ENCODE measurements at places on chromosomes 5 and 9.
A peak's percentile ranks its signal among the peaks of the same experiment; 100 is the strongest.

DNA sequence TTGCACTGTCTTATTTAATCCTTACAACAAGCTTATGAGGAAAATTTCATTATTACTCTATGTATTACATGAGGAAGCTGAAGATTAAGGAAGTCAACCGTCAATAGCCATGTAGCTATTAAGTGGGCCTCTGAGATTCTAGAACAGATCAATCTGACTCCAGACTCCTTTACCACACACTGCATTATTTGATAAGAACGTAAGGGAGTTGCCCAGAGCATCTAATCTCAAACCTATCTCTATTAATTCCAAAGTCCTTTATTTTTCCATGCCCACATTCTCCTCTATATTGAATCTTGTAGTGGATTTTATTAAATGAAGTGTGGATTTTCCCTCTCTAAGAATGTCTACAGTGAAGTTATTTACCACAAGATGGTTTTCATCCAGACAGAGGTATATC is 118.2 kb upstream of the MTAP start:
- DNase-seq = no peak

GRCh38 chr9:120960001-120960400 is 33.4 kb upstream of the TRAF1 start:
- DNase-seq = no peak

- DNase-seq = peak; percentile 4
Measured at GRCh38 chr9:74006935-74007334, 490.2 kb upstream of the RORB start.

GRCh38 chr5:164181604-164182003 is 676.2 kb downstream of the MAT2B start:
- DNase-seq = no peak

DNA sequence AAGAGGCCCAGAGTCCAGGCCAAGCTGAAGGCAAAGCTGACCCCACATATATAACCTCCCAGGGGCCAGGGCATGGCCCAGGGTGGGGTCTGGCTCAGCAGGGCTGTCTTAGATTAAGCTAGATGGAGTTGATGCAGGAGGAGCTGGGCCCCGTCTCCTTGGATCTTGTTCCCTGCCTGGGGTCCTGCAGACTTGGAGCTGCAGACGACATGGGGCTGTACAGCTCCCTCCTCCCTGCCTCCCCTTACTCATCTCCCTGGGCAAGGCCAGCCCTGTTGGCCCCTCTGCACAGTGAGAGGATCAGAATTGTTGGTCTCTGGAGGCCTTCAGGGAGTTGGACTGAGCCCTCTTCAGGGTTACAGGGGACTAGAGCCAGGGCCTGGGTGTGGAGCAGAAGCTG is 134.9 kb downstream of the RGS3 start:
- no peak for DNase-seq

DNA sequence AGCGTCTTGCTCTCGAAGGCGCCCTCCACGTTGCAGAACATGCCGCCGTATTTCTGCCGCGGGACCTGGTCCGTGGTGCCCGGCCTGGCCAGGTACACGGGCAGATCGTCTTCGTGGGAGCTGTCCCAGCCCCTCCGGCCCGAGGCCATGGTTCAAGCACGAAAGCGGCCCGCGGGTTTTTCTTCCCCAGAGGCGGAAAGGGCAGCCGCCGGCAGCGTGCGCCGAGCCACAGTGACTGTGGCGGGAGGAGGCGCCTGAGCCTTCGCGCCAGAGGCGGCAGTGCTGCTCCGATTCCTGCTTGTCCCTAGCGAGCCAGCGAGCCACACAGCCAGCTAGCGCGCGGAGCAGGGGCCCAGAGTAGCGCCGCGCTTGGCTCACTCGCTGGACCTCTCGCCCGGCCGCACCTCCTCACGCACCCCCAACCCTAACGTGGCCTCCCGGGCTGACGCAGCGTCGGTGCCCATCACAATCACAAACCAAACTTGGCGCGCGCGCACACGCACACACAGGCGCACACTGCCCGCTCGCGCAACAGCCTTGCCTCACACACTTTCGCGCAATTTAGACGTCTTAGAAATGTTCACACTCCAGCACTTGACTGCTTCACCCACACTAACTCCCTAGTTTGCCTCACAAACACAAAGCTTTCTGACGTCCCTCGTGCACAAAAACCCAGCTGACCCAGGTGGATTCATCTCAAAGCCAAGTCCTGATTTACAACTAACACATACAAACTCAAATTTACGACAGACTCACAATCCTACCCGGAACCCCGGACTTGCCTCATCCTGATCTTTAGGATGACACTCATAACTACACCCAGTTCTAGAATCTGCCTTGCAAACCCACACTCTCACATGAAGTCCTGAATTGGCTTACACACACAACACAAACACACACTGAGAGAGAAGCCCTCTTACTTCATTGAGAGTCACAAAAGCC is at the start of gene DPYSL3:
DPYSL3 (minus strand) TSS at position 359 of the 942 bp plus-strand sequence; CDS start at position 149, 210 bp downstream.
- peak; percentile 84 for DNase-seq

- no peak for DNase-seq
Measured at GRCh38 chr9:26066237-26066636, 388.0 kb upstream of the TUSC1 start.

DNA sequence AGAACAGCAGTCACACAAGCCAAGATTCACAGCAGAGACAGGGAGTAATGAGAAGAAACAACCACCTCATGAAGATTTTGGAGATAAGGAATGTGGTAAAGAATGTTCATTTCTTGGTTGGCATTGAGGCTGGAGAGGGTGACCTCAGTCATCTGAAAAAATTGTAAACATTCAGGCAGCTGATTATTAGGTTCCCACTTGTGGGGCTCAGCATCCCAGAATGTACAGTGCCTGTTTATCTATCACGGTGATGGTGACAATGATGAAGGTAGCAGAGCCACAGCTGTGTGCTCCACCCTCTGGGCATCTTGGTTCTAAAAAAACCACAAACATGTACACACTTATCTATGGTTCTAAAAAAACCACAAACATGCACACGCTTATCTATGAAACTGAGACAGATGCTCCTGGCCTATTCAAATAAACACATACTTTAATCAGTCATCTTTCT is 143.9 kb upstream of the MOCS2 start:
- no peak for DNase-seq

GRCh38 chr5:81995407-81995806 is 23.6 kb downstream of the ATG10 start:
- no peak for DNase-seq

- DNase-seq = no peak
Measured at GRCh38 chr5:100965291-100965690, 62.2 kb upstream of the ST8SIA4 start.

DNA sequence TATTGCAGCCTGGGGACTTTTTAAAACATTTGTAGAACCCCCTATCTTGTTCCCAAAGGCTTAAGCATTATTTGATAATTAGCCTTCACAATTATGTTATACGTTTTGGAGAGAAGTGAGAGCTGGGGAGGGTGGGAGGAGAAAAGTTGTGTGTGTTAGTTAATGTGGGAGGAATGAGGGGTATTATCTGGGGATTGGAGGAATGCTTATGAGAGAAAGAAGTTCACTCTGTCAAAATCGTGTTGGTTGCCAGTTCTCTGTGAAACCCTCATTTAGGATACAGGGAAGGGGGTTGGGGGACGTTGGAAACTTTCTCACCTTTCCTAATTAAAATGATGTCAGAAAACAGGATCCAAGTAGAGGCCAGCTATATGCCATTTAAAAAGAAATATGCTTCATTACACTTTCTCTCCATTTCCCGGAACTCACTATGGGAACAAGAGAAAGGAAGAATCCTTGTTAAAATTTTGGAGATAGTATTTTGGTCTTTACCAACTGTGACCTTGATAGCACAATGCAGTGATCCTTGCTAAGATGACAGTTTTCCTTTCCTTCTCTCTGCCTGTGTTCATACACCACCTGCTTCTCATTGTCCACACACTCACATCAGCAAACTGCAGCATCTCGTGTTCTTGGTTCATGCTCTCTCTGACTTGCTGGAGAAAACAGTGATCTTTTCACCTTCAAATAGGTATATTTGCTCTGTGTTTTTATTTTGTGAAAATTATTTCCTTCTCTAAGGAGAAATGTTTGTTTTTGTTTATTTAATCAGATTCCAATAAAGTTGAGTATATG is 336.7 kb upstream of the CLINT1 start:
- no peak for DNase-seq

GRCh38 chr5:95760273-95761191 is 29.4 kb downstream of the RHOBTB3 start:
- DNase-seq = no peak

DNA sequence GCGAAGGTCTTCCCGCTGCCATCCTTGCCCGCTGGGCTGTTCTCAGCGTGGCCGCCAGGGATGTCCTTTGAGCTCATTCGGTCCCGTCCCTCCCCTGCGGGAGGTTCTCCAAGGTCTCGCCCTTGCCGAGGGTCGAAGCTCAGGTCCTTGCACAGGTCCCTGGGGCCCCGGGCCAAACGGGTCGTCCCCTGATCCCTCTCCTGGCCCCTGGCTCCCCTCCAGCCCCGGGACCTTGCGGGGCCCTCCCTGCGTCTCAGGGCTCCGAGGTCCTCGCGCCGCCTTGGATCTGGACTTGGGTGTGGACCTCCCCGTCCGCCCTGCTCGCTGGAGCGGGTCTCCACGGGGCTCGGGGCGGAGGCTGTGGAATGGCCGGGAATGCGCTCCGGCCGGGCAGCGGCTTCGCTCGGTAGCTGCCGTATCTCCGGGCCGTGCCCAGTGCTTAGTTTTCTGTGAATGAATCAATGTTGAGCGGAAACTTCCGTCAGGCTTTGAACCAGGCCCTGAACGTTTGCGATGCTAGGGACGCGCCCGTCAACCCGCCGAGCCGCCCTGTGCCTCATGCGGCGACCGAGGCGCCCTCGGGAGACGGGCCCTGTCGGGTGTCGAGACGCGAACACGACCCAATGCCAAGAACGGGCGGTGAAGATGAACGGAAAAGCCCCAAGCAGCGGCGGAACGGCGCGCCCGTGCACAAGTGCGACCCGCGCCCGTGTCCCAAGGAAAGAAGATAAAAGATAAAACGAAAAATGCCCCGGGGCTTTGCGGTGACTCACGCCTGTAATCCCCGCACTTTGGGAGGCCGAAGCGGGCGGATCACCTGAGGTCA is 780 bp downstream of the RNU6ATAC start:
- peak; percentile 67 for DNase-seq

GRCh38 chr5:97929383-97929782 is 746.3 kb upstream of the RIOK2 start:
- DNase-seq = no peak

GRCh38 chr9:129052592-129052991 is 16.2 kb downstream of the MIGA2 start:
- DNase-seq = no peak

- no peak for DNase-seq
Measured at GRCh38 chr5:102886586-102886985, 131.5 kb downstream of the PAM start.

DNA sequence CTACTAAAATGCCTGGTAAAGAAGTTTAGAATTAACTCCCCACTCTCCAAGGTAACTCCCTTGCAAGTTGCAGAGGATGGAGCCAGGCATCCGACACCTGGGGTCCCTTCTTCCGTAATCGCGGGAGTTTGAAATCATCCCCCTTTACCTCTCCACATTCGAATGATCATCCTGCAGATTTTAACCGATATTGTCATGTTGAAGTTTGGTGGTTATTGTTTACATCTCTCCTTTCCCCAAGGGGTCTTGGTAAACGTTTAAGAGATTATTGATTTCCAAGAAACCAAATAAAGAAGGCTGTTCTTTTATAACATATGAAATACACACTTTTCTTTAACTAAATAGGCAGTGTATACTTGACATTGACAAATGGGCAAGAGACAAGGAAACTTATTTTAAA is 26.7 kb downstream of the NR2F1 start:
- DNase-seq = no peak

DNA sequence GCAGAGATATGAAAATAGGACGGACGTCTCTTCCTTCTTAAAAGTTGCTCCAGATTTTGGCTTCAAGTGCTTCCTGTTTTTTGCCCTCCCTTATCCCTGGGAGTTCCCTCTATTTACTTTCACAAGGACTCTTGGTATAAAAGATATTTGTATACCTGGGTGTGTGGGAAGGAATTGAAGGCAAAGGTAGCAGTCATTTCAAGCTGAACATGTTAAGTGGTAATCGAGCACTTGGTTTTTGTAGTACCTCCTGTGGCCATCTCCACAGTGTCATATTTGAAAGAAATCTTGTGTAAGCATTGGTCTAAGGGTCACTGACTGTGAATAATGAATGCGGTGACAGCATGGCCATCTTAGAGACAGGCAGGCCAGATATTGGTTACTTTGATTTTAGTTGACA is 593.6 kb downstream of the MTRR start:
- DNase-seq = no peak

DNA sequence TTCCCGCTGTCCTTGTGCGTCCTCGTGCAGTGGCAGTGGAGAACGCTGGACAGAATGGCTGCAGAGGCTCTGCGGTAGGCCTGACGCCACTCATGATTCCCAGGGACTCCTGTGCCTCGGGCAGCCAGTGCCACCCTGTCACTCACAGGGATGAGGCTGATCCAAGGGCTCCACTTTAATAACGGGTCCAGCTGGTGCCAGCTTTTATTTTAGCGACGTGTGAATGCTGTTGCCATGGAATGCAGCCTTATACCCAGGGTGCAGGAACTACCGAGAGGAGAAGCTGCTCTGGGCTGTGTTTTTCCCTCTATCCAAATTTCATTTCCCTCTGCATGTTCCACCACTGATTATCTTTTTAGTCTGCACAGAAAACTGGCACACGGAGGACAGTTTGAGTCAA is 15.8 kb upstream of the NTNG2 start:
- no peak for DNase-seq

- DNase-seq = no peak
Measured at GRCh38 chr5:15573590-15573989, 73.6 kb downstream of the FBXL7 start.

DNA sequence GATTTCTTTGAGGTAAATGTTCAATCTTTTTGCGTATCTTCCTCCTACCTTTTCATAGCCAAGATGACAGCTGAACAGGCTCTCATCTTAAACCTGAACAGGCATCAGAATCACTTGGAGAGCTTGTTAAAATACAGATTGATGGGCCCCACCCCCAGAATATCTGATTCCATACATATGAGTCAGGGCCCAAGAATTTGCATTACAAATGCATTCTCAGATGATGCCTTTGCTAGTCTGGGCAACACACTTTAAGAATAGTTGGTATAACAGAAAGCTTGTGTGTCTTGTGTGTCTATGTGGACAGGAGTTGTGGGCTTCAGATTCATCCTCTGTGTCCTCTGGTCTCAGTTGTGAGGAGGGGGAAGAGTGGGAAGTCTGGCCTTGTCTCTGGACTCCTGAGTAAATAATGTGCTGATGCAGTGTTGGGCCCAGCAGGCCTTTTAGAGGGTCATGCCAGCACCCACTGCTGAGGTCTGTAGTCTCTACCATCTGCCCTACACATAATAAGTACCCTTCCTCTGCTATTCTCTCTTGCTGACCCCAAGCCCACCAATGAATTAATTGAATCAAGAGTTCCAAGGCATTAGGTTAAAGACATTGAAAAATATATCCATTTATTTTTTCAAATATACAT is 43.1 kb downstream of the PTCD2 start:
- DNase-seq = no peak

- DNase-seq = no peak
Measured at GRCh38 chr5:31492869-31493268, 39.0 kb downstream of the DROSHA start.

Measured in SK-N-SH (cell line).